ENCODE measurements at places on chromosomes 4 and X.

GRCh38 chr4:95248720-95249425 lies 299.9 kb downstream of the UNC5C start:
- no peak for DNase-seq

DNA sequence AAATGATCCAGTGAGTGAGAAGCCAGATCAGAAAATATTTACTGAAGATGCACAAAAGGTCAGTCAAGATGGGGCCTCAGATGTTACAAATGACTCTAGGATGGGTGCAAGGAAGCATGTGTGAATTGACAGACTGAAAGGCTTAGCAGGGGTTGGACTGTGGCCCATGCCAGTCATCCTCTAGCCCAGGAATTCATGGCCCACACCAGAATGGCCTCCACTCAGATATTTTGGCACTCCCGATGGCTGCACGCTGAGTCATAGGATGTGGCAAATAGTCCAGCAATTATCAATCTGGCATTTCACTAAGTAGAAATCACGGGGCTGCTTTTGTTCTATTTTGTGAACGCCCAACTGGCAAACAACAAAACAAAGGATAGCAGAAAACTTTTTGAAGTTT lies 406.5 kb downstream of the IQCM start:
- peak; percentile 10 for DNase-seq

GRCh38 chrX:65690057-65690855 lies 22.8 kb downstream of the MSN start:
- peak; percentile 41 for DNase-seq

DNA sequence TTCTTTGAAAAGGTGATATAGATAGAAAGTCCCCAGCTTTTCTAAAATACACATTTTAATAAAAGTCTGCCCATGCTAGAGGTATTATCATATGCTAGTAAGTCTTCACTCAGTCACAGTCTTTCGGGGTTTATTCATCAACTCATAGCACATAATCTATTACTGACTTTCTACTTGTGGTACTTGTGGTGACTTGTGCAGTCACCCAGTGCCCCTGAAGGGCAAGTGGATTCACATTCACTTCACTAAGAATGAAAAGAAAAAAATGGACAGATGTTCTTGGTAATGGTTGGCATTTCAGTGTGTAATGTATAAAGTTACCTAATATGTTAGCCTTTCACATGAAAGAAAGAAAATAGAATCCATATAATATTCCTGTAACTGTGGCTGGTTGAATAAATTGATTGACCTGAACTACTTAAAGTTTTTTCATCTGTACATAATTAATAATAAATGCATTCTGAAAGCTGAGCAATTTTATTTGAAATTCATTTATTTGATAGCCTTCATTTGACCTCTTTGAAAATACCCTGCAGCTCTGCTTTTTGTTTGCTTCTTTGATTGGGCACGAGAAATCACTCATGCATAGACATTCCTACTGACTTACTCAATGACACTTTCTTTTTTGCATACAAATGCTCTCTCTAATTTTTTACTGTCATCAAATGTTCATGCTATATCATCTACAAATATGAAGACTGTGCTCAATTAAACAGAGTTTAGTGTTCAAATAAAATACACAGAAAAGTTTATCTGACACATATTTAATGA lies 39.5 kb upstream of the ZNF330 start:
- DNase-seq: peak; percentile 63

DNA sequence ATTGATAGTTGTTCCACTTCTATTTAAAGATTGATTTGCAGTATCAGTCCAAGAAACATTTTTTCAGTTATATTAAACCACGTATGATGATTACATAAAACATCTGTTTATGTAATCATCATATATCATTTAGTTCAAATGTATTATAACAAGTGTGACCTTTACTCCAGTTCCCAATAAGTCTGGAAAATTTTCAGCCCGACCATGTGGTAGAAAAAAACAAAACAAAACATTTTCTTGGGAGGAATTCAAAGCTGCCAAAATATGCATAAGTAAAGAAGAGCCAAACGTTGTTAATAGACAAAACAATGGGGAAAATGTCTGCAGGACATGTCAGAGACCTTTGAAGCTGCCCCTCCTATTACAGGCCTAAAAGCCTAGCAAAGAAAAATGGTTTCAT lies 709.1 kb downstream of the FAT4 start:
- no peak for DNase-seq

- no peak for DNase-seq
Observed at GRCh38 chrX:134684956-134685355, 26.7 kb upstream of the PLAC1 start.

- no peak for DNase-seq
Observed at GRCh38 chr4:146061610-146062334, 113.7 kb upstream of the LSM6 start.

All from Caki2 (cell line).